NCI-H460 (cell line): ENCODE measurements at places on chromosomes 1 and 21. TPM values are rescaled to one million over a fixed set of nuclear protein-coding genes. Genes with fewer than 3 reads are reported as not detected.

The NPPA gene
- not detected in 2 replicates for total RNA-seq

The NTRK1 gene
- 5.5 and 6.0 TPM in 2 replicates for total RNA-seq

The DNAI4 gene
- 2.3 and 2.9 TPM in 2 replicates for total RNA-seq

- DNase-seq: no peak
Observed at GRCh38 chr1:86356247-86356646, 39.9 kb downstream of the ODF2L start.

- no peak for DNase-seq
Observed at GRCh38 chr1:210144736-210145135, 87.9 kb upstream of the SERTAD4 start.

- no peak for DNase-seq
Observed at GRCh38 chr21:34336756-34337391, 26.9 kb upstream of the KCNE2 start.
